ENCODE measurements at places on chromosomes 2 and 18. TPM values are rescaled to one million over a fixed set of nuclear protein-coding genes. Genes with fewer than 3 reads are reported as not detected.

The PTPRN gene
- total RNA-seq, result not detected

The AGXT gene
- not detected for total RNA-seq

The TCF23 gene
- not detected for total RNA-seq

GRCh38 chr18:9418047-9418690 is 57.1 kb upstream of the RALBP1 start:
- H3K27me3 ChIP-seq, result no peaks in the 10 kb centered on the region
- H3K36me3 ChIP-seq, result no peaks in the 10 kb centered on the region
- H3K4me3 ChIP-seq, result no peak overlapping the region
- DNase-seq, result no peak

DNA sequence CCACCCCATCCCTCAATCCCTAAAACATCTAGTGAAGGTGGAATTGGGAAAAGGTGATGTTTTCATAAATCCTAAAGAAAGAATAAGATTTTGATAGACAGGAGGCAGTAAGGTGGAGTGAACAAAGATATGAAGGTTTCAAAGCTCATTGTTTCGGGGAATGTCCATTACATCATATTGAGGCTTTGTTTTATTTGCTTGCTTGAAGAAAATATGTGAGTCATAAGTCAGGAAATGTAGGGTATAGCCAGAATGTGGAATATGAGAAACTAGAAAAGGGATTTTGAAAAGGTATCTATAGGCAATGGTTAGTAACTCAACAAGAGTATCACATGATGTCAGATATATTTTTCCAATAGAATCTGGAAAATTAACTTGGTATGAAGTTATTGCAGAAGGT is 1178.5 kb upstream of the ACVR2A start:
- H3K4me1 ChIP-seq, result no peaks in the 10 kb centered on the region
- H3K27ac ChIP-seq, result no peak overlapping the region
- H3K36me3 ChIP-seq, result no peaks in the 10 kb centered on the region

DNA sequence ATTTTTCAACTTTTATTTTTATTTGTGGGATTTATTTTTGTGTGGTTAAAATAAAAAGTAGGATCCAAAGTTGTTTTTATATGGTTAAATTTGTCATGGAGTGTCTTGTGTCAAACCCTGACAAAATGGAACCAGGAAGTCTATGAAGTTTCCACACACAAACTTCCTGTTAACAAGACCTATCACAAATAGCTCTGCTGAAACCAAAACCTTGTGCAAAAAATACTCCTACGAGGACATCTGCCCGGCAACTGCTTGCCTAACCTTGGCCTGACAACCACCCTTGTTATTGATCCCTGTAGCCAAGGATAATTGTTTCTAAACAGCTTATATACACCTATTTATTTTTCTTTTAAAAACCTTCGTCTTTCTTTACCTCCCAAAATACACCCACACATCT is 389.6 kb downstream of the TRIB2 start:
- no peaks in the 10 kb centered on the region for H3K27me3 ChIP-seq
- no peaks in the 10 kb centered on the region for H3K4me1 ChIP-seq
- H3K4me3 ChIP-seq, result no peak overlapping the region

- H3K27me3 ChIP-seq, result peaks cover 19% of the 10 kb centered on the region
- H3K27ac ChIP-seq, result no peak overlapping the region
- H3K4me3 ChIP-seq, result no peak overlapping the region
These were observed 593.2 kb downstream of the ZEB2 start for GRCh38 chr2:143926736-143927135.

DNA sequence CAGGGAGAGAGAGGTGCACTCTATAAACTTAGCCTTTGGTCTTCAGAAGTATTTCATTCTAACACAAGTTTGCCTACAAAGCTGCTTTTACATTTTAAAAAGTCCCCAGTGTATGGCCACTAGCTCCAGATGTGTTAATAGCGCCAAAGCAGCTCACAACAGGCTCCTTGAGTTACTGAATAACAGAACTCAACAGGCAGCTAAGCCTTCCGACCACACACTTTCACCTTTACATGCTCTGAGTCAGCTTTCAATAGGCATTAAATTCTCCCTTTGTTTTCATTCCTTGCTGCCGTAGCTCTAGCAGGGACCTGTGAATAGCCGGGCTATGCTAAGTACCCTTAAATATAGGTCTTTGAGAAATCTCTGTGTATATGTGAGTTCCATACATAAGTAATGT is 262.8 kb upstream of the PARD3B start:
- peaks cover 43% of the 10 kb centered on the region for H3K27me3 ChIP-seq
- DNase-seq, result no peak
- no peaks in the 10 kb centered on the region for H3K4me1 ChIP-seq
- no peak overlapping the region for H3K27ac ChIP-seq
- H3K36me3 ChIP-seq, result no peaks in the 10 kb centered on the region

- peak; percentile 41 for DNase-seq
- peak overlapping the region; percentile 82 for H3K27ac ChIP-seq
- H3K4me3 ChIP-seq, result peak overlapping the region; percentile 35
- H3K4me1 ChIP-seq, result peaks cover 71% of the 10 kb centered on the region
- no peaks in the 10 kb centered on the region for H3K27me3 ChIP-seq
These were observed 64.3 kb downstream of the BABAM2 start for GRCh38 chr2:27954771-27955383.

- no peak overlapping the region for H3K4me3 ChIP-seq
- no peak overlapping the region for H3K27ac ChIP-seq
- no peak for DNase-seq
- H3K36me3 ChIP-seq, result no peaks in the 10 kb centered on the region
- peaks cover 9% of the 10 kb centered on the region for H3K27me3 ChIP-seq
- peaks cover 29% of the 10 kb centered on the region for H3K4me1 ChIP-seq
These were observed 327.8 kb upstream of the FANCL start for GRCh38 chr2:58568901-58569300.

DNA sequence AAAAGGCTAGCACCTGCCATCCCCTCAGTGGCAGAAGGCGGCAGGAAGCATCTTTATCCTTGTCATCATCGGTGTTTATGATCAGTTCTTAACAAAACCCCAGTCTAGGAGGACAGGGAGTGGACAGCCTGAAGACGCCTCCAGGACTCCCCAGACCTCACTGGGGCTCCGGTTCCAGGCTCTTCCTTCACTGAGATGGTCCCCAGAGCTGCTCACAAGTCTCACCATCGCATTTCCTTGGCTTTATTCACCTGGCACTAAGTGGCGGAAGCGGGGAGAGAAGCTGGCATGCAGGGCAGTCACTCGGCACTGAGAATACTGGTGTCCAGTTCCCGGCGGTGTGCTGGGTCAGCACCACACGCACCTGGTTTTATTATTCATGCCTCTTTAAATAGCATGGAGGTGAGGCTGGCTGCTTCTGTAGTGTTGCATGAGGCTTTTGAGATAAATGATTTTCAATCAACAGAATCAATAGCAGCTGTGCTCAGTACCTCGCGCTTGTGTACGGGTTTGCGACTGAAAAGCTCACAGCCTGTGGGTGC is 68.7 kb downstream of the CABLES1 start:
- no peak overlapping the region for H3K4me3 ChIP-seq
- peaks cover 5% of the 10 kb centered on the region for H3K4me1 ChIP-seq
- no peak overlapping the region for H3K27ac ChIP-seq
- peaks cover 12% of the 10 kb centered on the region for H3K36me3 ChIP-seq
- DNase-seq, result no peak
- peaks cover 2% of the 10 kb centered on the region for H3K27me3 ChIP-seq

DNA sequence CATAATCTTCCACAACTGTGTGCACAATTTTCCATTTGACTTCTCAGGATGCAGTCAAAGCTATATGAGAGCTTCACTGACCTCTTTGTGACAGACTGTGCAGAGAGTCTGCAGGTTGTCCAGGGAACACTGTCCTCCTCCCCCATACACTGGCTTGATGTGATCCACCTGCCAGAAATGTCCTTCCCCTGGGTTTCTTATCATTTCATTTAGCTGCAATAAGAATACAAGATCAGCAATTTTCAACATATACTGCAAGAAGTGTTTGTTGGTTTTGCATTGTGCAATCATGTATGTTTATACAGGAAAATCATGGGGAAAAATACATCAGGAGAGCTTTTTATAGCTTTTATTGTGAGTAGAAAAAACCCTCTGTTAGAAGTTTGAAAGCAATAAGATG is 150.7 kb downstream of the RAB3GAP1 start:
- H3K27me3 ChIP-seq, result no peaks in the 10 kb centered on the region
- H3K27ac ChIP-seq, result no peak overlapping the region
- no peaks in the 10 kb centered on the region for H3K4me1 ChIP-seq
- H3K4me3 ChIP-seq, result no peak overlapping the region
- no peak for DNase-seq
- H3K36me3 ChIP-seq, result no peaks in the 10 kb centered on the region

GRCh38 chr2:58448065-58448507 is 207.0 kb upstream of the FANCL start:
- H3K27me3 ChIP-seq, result peaks cover 7% of the 10 kb centered on the region
- no peaks in the 10 kb centered on the region for H3K36me3 ChIP-seq
- peak; percentile 31 for DNase-seq
- H3K4me1 ChIP-seq, result no peaks in the 10 kb centered on the region

DNA sequence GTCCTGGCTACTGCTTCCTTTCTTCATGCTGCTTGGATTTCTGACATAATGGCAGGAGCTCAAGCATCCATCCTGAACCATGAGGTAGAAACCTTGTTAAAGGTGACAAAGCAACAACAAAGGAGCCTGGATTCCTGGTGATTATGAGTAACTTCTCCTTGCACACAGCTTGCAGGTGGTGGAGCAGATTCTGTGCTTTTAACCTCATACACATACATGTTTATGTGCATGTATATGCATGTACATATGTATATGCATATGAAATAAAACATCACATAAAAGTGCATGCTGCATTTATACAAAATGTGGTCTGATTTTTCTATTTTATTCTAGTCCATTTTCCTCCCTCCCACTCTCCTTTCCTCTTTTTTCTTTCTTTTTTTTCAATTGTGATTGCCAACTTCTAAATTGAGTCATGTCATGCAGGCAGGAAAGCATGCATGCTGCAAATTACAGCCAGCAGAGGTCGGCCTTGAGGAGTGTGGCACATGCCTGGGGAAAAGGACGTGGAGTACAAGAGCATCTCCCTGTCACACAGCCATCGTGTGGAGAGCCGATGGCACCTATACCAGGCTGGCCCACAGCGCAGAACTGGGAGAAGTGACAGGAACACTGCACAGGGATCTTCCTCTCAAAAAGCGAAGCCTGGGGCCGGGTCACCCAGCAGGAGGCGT is 17.9 kb downstream of the LCT start:
- H3K4me1 ChIP-seq, result peaks cover 36% of the 10 kb centered on the region
- H3K27ac ChIP-seq, result no peak overlapping the region
- DNase-seq, result peak; percentile 53

- H3K27me3 ChIP-seq, result no peaks in the 10 kb centered on the region
- DNase-seq, result no peak
- no peaks in the 10 kb centered on the region for H3K36me3 ChIP-seq
- no peak overlapping the region for H3K27ac ChIP-seq
- no peaks in the 10 kb centered on the region for H3K4me1 ChIP-seq
These were observed 190.3 kb downstream of the PAX3 start for GRCh38 chr2:222108497-222108896.

- no peak overlapping the region for H3K4me3 ChIP-seq
- no peaks in the 10 kb centered on the region for H3K4me1 ChIP-seq
- no peak for DNase-seq
- H3K27me3 ChIP-seq, result no peaks in the 10 kb centered on the region
- no peak overlapping the region for H3K27ac ChIP-seq
These were observed 585 bp downstream of the ABCA12 start for GRCh38 chr2:215137741-215138340.

- H3K36me3 ChIP-seq, result no peaks in the 10 kb centered on the region
- H3K4me3 ChIP-seq, result no peak overlapping the region
- peaks cover 12% of the 10 kb centered on the region for H3K4me1 ChIP-seq
- H3K27ac ChIP-seq, result no peak overlapping the region
- no peaks in the 10 kb centered on the region for H3K27me3 ChIP-seq
These were observed 456.9 kb upstream of the TNP1 start for GRCh38 chr2:217316743-217317142.

DNA sequence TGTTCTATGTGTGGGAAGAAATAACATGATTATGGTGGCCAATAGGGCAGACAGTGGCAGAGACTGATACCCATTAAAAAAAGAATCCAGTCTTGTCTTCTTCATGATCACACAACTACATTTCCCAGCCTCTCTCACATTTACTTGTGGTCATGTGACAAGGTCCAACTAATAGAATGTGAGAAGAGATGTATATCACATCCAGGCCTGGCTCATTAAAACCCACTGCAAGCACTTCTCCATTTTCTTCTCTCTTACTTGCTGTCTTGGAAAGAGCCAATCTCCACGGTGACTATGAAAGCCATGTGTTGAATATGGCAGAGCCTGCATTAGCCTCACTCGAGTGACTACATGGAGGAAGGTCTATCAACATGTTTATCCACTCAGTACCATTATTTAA is 306.2 kb upstream of the ZEB2 start:
- peaks cover 4% of the 10 kb centered on the region for H3K27me3 ChIP-seq
- no peak overlapping the region for H3K27ac ChIP-seq
- no peak overlapping the region for H3K4me3 ChIP-seq
- DNase-seq, result no peak
- no peaks in the 10 kb centered on the region for H3K4me1 ChIP-seq

DNA sequence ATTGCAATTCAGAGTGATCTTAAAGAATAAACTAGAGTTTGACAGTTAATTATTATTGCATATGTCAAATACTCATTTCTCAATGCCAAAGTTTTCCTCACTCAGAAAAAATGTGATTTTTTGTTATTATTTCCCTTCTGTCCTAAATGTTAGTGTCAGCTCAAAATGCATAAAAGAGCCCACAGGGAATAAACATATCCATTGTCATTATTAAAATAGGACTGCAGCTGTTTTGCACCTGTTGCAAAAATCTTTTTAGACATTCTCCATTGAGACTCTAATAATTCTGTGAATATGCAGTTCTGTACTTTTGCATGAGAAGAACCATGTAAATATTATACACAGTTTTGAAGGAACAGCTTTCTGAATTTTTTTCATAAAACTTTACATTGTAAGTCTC is 540.0 kb upstream of the SLC39A10 start:
- H3K36me3 ChIP-seq, result no peaks in the 10 kb centered on the region
- no peak for DNase-seq
- no peaks in the 10 kb centered on the region for H3K4me1 ChIP-seq
- no peak overlapping the region for H3K4me3 ChIP-seq
- peaks cover 3% of the 10 kb centered on the region for H3K27me3 ChIP-seq
- H3K27ac ChIP-seq, result no peak overlapping the region

GRCh38 chr18:32040936-32041335 is 22.3 kb downstream of the RNF125 start:
- peak; percentile 70 for DNase-seq
- H3K4me1 ChIP-seq, result peaks cover 55% of the 10 kb centered on the region
- H3K36me3 ChIP-seq, result peaks cover 75% of the 10 kb centered on the region

GRCh38 chr2:57296795-57297517 is 749.6 kb upstream of the VRK2 start:
- H3K4me1 ChIP-seq, result no peaks in the 10 kb centered on the region
- H3K4me3 ChIP-seq, result no peak overlapping the region
- no peaks in the 10 kb centered on the region for H3K27me3 ChIP-seq
- no peak overlapping the region for H3K27ac ChIP-seq

DNA sequence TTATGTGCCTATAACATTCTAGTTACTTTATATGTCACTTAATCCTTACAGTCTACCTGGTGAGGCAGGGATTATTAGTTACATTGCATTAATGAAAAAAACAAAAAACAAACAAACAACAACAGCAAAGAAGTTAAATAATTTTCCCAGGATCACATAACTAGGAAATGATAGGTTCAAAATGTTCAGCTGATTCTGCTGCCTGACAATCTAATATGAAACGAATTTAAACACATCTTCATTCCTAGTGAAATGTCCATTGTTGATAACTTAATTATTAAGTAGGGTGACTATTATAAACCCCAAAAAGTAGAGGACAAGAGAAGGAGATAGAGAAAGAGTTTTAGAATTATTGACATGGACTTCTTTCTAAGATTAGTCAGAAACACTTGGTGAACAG is 22.6 kb downstream of the HOXD1 start:
- H3K27ac ChIP-seq, result no peak overlapping the region
- H3K27me3 ChIP-seq, result peaks cover 23% of the 10 kb centered on the region
- no peak overlapping the region for H3K4me3 ChIP-seq
